ENCODE measurements at places on chromosomes 3 and 15. TPM values are rescaled to one million over a fixed set of nuclear protein-coding genes. Genes with fewer than 3 reads are reported as not detected.

Gene TP63
- total RNA-seq, result 0.23 TPM

Gene PLSCR5
- not detected for total RNA-seq

Gene HDC
- total RNA-seq, result not detected

Gene IL17RE
- total RNA-seq, result 4.7 TPM

Gene AMOTL2
- total RNA-seq, result 96.0 TPM

Data from PC-3 (cell line).